A172 (cell line): ENCODE measurements at places on chromosomes 3 and 15.
A peak's percentile ranks its signal among the peaks of the same experiment; 100 is the strongest.

GRCh38 chr3:59731943-59732342 is 682.1 kb upstream of the CFAP20DC start:
- no peak for DNase-seq

- no peak for DNase-seq
These were observed 18.3 kb downstream of the GNB5 start for GRCh38 chr15:52172869-52173268.

GRCh38 chr3:98980915-98981596 is 79.6 kb upstream of the DCBLD2 start:
- peak; percentile 98 for DNase-seq

DNA sequence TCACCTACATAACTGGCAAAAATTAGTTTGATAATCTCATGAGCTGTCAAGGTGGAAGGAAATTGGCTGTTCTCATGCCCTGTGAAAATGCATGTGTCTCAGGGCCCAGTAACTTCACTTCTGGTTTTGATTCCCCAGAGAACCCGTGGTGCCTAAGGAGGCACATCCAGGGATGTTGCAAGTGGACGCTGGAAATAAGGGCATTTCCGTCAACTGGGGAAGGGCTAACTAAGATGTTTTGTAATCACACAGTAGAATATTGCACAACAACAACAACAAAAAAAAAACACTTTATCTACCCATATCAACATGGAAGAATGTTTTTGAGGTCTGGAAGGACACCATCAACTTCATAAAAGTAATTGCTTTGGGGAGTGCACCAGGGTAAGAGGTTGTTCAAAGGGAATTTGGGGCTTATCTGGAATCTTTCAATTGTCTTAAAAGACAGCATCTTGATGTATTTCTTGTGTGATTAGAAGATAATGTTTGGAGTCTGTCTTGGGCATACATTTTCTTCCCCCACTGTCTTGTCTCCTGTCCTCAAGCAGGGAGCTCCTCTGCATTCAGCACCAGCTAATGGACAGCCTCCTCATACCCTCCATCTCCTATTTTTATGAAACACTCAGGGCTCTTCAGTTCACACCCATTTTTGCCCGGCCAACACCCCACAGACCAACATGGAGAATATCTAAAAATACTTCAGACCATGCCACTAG is 37.2 kb upstream of the PRR20G start:
- DNase-seq: no peak

DNA sequence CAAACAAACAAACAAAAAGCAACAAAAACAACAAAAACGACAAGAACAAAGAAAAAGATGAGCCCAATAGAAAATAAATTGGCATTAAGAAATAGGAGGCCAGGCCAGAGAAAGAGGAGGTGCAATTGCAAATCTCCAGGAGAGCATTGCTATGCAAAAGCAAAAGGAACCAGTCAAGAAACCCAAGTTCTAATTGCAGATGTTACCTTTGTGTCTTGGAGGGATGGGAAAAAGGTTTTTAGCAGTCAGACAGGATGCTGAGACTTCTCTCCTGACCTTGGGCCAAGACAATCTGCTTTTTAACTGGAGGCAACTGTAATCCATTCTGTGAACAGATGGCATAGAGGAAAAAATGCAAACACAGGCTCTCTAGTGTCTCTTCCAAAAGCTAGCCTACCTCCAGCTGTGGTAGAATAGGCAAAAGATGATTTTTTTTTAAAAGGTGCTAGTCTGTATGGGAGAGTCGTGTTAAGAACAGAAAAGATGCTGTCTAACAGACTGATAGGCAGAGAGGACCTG is 56.4 kb downstream of the LSAMP start:
- no peak for DNase-seq

DNA sequence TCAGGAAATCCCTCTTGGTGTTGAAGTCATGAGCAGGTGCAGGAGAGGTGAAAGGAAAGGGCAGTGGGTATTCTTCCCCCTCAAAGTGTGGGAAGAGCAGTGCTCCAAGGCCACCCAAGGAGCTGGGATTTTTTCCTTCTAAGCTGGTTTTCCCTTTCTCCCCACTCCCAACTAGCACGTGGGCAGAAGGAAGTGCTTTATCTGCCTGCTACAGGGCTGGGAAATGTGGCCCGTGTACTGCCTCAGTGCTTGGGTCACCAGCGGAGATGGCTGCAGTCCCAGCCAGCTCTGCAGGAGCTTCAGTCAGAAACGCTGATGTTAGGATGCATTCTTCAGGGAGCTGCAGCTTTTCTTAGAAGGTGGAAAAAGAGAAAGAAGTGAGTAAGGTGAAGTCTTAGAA is 99.2 kb downstream of the CACNA1D start:
- DNase-seq: no peak

GRCh38 chr3:30354513-30354912 is 251.9 kb upstream of the TGFBR2 start:
- no peak for DNase-seq

GRCh38 chr3:38129058-38129457 is 7.9 kb downstream of the ACAA1 start:
- no peak for DNase-seq

GRCh38 chr15:57133127-57133968 is 214.9 kb downstream of the TCF12 start:
- no peak for DNase-seq

GRCh38 chr3:12934431-12934830 is 93.1 kb upstream of the RPL32 start:
- DNase-seq: peak; percentile 86

GRCh38 chr15:31136016-31136415 is 34.5 kb upstream of the TRPM1 start:
- DNase-seq: no peak

DNA sequence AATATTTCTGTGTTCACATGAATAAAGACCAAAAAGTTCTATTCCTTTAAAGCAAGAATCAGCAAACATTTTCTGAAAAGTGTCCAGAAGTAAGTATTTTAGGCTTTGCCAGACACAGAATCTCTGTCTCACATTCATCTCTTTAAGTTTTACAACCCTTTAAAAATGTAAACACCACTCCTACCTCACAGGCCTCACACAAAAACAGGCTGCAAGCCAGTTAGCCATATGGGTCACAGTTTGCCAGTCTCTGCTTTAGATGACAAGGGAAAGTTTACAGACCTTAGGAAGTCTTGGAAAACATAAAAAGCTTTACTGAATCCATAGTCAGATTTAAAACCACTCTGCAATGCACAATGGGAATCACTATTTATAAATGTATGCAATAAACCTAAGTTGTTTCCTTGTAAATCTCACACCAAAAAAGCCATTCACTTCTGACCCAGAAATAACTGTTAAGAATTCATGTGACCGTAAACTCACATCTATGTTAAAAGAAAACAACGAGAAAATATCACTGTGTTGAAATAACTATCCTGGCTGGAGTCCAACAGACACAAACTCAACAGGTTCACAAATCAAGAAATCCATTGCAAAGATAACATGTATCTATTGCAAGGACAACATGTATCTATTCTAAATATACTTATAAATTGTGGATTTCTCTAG is 308.2 kb downstream of the ULK4 start:
- no peak for DNase-seq

- no peak for DNase-seq
These were observed 43.2 kb upstream of the LEKR1 start for GRCh38 chr3:156782921-156783320.

DNA sequence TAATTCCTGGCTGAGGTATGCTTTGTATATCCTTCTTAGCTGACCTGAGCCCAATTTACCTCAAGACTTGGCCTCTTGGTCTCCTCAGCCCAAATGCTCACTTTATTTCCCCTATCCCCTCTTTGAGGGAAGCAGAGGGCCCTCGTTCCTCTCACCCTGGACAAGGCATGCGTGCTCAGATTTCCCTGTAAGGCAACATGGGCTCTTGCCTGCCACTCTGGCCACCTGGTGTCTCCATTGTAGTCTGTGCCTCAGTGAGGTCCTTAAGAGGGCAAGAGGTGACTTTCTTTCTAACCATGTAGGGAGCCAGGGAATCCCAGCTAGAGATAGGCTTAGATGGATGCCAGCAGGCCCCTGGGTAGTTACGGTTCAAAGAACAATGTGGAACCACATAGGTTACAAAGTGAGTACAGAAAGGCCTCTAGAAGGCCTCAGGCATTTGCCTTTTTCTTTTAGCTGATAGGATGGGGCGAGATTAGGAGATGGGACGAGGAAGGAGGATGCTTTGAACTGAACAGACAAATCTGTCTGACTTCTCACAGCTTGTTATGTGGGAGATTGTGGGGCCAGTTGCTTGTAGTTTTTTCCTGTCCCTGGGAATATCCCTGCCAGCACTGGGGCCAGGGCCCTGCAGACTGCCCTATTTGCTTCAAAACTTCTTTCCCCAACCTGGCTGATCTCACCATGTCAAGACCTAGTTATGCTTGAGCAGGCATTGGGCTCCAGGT is 1.1 kb upstream of the INTS14 start:
- no peak for DNase-seq

DNA sequence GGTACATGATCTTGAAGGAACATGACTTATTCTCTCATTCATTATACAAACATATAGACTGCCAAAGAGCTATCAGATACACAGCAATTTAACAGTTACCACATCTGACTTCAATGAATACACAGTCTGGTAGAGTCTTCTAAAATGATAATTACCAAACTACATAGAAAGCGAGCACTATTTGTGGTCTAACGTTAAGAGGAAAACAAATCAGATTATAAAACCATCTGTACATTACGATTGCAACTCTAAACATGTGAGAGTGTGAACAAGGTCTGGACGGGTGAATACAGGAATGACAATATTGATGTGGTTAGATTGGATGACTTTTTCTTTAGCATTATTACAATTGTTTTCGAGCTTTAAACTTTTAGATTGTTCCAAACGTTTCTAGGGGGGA is 16.3 kb downstream of the CX3CR1 start:
- DNase-seq: no peak

DNA sequence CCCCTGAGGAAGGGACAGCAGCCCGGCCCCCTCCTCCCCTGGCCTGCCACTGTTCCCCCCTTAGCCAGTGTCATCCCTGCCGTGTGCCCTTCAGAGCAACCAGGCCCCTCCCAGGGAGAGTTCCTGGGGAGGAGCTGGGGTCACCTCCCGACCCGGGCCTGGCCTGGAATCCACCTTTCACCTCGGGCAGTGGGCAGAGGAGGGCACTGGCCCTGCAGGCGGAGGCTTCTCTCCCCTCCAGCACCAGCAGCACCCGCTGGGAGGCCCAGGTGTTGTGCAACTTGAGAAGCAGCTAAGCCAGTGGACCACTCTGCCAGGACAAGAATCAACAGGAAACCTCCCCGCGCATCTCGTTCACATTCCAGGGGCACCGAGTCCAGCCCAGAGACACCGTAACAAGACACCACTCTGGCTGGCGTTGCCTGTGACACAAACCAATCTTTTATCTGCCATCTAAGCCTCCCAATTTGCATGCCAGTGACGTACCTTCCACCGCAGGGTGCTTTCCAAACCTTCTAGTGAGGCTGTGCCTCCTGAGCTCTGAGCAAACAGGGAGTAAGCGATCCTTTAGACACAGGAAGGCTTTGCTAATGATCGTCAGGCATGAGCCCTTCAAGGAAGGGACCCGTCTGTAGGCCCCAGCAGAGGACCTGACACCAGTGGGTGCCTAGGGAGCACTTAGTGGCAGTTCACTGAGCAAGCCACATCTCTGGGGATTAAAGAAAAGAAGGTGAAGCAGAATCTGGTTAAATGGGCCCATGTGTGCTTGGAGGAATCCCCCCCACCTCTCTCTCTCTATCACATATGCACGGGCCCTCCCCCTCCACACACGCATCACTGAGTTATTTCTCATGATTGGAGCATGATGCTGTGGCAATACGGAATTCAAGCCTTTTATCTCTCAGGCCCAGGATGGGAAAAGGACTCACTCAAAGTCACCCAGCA is 98.9 kb upstream of the TLE3 start:
- peak; percentile 96 for DNase-seq

DNA sequence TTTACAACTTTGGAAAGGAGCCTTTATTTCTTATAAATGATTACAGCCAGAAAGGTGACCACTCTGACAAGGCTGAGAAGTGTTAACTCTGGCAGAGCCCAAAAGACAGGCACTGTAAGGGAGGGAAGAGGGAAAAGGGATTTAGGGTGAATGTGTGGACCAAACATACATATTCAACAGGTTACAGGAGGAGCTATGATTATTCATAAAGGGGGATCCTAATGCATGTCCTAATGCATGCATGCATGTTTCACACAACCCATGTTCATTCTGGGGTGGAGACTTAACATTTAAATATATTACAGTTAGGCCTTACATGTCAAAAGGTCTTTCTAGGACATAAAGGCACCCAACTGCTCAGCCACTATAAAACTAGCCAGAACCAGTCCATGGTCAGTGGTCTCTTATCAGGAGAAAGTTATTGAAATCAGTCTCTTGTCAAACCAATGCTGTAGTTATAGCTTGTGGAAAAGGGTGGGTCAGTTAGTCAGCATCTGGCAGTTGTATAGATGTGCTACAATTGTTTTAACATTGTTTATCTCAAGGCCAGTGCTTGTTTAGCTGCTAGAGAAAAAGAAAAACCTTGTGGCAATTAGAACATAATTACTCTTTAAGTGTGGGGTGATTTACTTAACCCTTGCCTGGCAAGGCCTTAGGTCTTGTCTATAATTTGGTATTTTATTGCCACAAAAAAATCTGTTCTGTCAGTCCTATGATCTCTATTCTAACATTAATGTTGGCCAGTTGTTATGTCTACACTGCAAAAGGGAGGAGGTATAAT is 77.5 kb downstream of the RAD18 start:
- no peak for DNase-seq

DNA sequence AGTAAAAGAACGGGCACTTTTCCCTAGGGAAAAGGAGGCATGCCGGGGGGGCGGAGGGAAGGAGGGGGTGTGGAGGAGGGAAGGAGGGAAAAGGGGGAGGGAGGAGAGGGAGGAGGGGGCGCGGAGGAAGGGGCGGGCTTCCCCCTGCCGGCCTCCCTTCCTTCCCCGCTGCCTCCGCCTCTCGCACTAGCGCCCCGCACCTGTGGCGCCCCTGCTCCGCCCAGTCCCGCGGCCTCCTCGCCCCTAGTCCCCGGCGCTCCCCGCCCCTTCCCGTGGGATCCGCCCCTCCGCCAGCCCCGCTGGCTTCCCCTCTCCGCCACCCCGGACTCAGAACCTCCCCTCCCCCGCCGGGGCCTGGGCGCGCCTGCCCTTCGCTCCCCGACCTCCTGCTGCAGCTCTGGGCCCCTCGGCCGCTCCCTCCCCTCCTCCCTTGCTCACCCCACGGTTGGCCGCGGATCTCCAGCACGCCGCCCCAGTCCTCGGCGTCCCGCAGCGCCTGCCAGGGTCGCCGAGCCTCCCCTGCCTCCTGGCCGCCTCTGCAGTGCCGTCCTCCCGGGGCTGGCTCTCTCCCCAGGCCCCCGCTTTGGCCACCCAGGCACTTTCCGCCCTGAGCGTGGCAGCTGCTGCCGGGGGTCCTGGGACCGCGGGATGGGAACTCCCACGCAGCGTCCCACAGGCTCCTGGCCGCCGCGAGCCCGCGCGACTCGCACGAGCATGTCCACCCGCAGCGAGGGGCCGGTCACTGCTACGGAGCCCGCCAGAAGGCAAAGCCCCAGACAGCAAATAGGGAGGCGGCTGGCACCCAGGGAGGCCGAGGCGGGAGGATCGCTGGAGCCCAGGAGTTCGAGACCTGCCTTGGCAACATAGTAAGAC is 147.4 kb downstream of the TJP1 start:
- no peak for DNase-seq

DNA sequence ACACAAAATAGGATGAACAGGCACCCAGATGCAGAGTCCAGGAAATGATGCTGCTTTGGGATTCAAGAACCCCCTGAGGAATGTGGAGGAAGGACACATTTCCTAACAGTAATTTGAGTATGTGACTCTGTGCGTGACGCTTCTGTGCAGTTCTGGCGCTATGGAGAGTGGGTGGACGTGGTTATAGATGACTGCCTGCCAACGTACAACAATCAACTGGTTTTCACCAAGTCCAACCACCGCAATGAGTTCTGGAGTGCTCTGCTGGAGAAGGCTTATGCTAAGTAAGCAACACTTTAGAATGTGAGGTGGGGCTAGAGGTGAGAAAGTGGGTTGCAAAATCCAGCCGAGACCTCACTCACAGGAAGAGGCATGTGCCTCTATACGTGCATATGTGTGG is 28.3 kb downstream of the CAPN3 start:
- DNase-seq: no peak
